Stimulated activated CD8-positive, alpha-beta memory T cell treated with anti-CD3 and anti-CD28 coated beads, Interleukin-2, amount 100 ng/mL, for 48 hours (primary cell): ENCODE measurements at places on chromosomes 2 and 18.

- DNase-seq: no peak
These were observed 11.4 kb downstream of the UBE2F start for GRCh38 chr2:237978058-237978712.

DNA sequence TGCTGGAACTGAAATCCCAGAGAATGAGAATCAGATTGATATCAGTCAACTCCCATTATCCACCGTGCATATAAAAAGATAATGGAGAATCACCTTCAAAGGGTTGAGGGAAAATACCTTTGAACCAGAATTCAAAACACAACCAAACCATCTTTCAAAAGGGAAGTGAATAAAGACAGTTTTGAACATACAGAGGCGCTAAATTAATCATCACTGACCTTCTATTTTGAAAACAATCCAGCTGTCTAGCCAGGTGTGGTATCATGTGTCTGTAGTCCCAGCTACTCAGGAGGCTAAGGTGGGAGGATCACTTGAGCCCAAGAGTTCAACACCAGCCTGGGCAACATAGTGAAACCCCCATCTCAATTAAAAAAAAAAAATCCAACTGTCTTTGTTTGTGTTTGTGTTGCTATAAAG lies 63.6 kb downstream of the TRABD2A start:
- no peak for DNase-seq

DNA sequence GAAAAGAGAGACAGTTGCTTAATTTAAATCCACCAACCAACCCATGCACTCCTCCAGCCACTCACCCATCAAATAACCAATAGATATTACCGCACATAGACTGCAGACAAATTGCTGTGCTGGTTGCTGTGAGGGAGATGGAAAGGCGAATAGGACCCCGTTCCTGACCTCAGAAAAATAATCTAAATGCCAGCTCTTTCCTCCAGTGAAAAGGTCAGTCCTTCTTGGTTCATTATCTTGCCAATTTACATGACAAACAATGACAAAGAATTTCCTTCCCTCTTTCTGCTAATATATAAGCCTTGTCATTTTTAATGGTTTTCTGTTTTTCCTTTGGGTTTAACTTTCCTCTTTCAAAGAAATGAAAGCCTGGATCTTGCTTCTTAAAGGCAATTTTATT lies 61.6 kb downstream of the MEP1B start:
- DNase-seq: no peak

- DNase-seq: no peak
These were observed 67.4 kb downstream of the BOLA3 start for GRCh38 chr2:74080346-74080745.

DNA sequence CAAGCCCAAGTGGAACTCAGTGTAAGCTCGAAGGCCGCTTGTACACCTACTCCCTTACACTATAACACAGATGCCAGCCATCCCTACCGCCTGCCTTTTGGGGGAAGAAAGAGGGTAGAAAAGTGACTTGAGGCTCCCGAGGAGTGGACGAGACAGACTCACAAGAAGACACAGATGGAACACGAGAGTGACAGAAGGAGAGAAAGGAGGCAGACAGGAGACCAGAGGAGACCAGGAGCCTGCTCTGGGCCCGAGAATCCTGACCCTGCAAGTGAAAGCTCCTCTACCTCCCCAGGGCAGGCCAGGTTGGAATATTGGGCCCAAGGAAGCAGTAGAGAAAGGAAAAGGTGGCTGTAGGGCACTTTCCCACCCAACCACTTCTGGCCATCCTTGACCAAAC lies 23.4 kb upstream of the TNS1 start:
- DNase-seq: no peak

DNA sequence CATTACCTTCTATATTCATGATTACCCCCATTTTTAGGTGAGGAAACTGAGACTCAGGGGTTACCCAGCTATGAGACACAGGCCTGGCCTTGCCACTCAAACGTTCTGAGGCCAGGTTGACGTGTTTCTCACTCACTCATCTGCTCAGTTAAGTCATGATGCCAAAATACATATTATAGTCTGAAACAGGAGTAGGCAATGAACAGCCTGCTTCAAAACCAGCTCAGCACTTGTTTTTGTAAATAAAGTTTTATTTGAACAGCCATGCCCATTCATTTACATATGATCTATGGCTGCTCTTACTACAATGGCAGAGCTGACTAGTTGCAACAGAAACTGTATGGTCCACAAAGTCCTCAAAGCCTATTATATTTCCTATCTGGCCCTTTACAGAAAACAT lies 74.1 kb upstream of the SMAD2 start:
- no peak for DNase-seq

GRCh38 chr2:64889803-64890202 lies 99.4 kb upstream of the SLC1A4 start:
- no peak for DNase-seq
